Inflammatory macrophage treated with lipopolysaccharide for 4 hours (primary cell): ENCODE measurements at places on chromosomes 5 and 9.

GRCh38 chr9:11742471-11742870 is 950.7 kb upstream of the TYRP1 start:
- no peak for DNase-seq

- DNase-seq, result no peak
Observed at GRCh38 chr5:96869372-96869641, 7.0 kb upstream of the ERAP2 start.

- no peak for DNase-seq
Observed at GRCh38 chr5:6321078-6321477, 57.3 kb downstream of the MED10 start.

DNA sequence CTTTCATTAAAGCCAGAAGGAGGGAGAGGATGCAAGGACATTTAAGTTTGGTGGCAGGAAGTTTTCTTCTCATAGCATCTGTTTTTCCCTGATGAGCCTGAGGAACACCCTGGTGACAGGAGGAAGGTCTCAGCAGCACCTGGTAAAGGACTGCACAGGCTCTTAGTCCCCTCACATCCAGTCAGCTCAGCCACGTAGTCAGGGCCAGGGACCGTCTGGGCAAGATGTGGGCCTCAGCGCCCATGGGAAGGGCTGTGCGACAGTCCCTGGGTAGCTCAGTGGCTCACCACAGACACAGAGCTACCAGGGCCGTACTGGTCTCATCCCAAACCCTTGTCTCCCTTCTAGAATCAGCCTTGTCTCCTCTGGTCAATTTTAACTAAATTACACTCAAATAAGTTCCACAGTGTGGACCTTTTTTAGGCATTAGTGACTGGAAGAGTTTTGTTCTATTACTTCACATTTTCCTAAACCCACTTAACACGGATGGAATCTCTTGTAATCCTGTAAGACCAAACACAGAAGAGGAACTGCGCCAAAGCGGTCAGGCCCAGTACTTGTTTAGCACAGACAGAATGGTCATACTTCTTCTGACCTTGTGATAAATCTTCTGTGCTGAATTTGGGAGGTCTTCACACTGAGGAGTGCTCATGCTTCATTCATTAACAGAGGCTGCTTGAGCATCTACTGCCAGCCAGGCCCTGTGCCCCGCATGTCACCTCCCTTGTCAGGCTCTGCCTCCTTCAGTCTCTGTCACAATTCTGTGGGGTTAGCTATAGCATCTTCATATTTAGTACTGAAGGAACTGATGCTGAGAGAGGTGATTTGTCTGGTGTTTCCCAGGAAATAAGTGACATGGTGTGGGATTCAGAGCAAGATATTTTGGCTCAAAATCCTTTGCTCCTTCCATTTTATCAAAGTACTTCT is 91.4 kb downstream of the ANGPTL2 start:
- DNase-seq, result no peak

DNA sequence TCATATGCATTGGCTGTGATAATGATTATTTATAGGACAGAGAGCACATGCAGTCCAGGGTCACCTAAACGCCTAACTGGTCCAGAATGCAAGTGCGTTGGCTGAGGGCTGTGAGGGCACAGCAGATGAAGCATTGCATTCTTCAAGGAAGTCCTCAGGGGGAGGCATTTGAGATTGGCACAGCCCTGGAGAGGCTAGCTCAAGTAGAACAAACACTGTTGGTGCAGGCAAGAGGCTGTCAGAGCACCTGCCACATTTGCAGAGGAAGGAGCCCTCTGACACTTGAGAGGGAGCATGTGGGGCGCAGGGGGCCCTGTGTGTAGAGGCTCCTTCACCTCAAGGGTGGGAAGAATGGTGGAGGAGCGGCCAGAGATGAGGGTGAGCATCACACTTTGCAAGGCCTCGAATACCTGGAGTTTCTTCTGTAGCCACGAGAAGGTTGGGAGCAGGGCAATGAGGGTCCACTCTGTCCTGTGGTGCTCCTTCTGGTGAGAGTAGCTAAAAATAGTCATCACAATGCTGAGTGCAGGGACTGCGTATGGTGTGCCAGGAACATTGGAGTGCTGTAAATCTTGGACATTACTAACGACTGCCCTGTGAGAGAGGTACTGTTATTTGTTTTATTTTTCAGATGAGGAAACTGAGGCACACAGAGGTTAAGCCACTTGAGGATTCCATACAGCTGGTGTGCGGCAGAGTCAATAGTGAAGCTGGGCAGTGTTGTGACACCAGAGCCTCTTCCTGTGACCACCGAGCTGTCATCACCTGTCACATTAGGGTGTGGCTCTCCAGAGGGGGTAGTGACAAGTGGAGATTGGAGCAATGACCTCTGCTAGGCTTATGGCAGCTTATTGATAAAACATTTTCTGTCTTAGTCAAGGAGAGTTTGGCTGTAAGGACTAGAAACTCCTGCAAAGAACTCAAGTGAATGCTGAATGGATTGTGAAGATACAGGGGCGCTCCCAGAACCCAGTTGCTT is 100.2 kb downstream of the PIP5K1B start:
- DNase-seq, result no peak

GRCh38 chr5:112968411-112969106 is 8.0 kb upstream of the DCP2 start:
- DNase-seq, result no peak

DNA sequence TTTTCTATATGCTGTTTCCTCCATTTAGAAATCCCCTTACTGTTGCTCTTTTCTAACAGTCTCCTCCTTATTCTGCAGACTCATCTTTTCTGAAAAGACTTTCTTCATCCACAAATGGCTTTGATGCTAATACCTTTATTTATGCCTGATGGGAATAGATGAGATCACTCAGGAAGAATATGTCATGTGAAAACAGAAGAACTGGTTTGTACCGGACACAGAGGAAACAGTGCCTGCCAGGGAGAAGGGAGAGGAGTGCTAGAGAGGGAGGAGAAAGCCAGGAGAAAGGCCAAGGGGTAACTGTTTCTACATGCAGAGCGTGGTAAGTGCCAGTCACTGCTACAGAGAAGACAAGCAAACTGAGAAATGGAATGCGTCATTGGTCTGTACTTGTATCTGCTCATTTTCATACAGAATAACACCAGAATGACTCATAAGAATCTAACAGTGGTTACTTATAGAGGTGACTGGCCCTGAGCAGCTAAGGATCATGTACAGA is 45.9 kb upstream of the PJA2 start:
- no peak for DNase-seq

GRCh38 chr5:15601274-15601673 is 101.3 kb downstream of the FBXL7 start:
- no peak for DNase-seq

DNA sequence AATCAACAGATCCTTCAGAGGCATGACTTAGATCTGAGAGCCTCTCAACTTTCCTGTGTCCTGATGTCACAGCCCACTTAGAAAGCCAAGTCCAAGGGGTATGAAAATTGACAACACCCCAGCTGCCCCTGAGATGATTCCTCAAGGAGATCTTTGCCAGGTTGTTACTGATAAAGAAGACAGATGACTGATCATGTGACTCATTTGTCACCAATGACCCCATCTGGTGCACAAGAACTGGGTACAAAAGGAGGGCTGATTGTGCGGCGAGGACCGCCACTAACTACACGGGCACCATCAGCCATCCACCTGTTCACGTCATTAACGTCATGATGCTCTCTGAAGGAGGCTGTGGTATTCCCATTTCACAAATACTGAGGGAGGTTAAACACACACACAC is 583.2 kb upstream of the KLF4 start:
- DNase-seq, result no peak

- no peak for DNase-seq
Observed at GRCh38 chr9:33489066-33489465, 15.3 kb upstream of the NOL6 start.

DNA sequence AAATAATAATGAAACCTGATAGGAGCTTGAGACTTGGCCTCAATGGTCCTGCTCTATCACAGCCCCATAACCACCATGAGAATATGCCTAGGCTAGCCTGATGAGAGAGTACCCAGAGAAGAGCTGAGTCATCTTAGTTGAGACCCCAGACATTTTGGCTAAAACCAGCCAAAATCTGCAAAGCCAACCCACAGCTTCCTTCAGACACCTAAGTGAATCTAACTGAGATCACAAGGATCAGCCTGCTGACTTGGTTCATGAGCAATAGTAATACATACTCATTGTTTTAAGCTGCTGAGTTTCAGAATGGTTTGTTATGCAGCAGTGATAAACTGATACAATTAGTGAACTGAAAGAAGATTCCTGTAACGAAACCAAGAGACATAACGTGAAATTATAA is 473.7 kb upstream of the PTGER4 start:
- no peak for DNase-seq

DNA sequence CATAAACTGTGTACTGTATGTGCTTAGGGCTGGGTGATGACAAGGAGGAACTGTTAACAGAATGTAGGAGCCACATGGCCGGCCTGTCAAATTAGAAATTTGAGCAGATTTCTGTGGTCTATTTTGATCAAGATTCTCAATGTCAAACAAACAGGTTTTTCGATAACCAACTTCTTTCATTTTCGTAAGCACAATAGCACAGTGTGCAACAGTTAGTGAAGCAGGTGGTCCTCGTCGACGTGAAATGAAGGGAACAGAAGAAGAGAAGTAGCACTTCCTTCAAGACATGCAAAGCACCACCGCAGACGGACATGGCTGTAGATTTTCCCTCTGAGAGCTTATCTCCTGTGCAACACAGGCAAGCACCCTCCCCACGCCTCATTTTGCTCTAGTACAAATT is 252.1 kb downstream of the CRB2 start:
- no peak for DNase-seq

DNA sequence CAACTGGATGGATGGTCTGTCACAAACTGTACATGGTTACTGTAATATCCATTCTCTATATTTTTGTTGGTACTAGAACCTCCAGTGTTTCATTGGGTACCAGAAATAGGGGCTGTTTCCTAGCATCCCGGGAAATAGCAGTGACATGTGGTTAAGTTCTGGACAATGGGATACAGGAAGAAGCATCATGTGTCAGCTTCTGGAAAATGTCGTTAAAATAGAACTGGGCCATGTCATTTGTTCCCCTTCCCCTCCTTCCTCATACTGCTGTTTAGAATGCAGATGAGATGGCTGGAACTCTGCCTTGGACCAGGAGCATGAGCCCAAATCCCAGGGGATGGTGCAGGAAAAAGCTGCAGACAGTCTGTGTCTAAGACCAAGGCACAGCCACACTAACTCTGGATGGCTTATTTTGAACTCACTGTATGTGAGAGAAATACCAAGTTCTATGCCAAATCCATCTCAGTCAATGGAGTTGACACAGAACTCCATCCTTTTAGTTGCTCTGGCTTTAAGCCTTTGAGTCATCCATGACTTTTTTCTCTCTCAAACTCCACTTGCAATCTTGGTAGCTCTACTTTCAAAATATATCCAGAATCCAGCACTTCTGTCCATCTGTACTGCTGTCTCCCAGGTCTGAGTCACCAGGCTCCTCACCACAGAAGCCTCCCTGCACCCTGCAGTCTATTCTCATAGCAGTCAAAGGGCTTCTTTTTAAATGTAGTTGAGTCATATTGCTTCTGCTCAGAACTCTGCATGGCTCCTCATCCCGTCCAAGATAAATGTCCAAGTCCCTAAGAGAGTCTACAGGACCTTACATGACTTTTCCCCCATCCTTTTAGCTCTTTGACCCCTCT is 184.2 kb downstream of the NSG2 start:
- no peak for DNase-seq

- no peak for DNase-seq
Observed at GRCh38 chr5:149041242-149041641, 21.6 kb downstream of the SH3TC2 start.

- DNase-seq, result no peak
Observed at GRCh38 chr5:177972613-177973012, 23.4 kb downstream of the PROP1 start.

GRCh38 chr9:91221332-91221731 is 140.4 kb downstream of the AUH start:
- no peak for DNase-seq

- no peak for DNase-seq
Observed at GRCh38 chr9:128636556-128637530, 19.8 kb downstream of the DYNC2I2 start.

- no peak for DNase-seq
Observed at GRCh38 chr5:142206801-142207200, 98.2 kb downstream of the NDFIP1 start.

- no peak for DNase-seq
Observed at GRCh38 chr9:78278801-78279200, 18.1 kb upstream of the PSAT1 start.

DNA sequence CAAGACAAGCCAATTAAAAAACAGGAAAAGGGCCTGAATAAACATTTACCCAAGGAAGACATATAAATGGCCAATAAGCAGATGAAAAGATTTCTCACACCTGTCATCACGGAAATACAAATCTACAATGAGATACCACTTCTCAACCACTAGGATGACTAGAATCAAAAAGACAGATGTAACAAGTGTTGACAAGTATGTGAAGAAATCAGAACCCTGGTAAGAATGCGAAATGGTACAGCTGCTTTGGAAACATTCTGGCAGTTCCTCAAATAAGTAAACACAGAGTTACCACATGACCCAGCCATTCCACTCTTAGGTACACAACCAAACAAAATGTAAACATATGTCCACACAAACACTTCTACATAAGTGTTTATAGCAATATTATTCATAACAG is 32.5 kb downstream of the LEAP2 start:
- peak; percentile 63 for DNase-seq

DNA sequence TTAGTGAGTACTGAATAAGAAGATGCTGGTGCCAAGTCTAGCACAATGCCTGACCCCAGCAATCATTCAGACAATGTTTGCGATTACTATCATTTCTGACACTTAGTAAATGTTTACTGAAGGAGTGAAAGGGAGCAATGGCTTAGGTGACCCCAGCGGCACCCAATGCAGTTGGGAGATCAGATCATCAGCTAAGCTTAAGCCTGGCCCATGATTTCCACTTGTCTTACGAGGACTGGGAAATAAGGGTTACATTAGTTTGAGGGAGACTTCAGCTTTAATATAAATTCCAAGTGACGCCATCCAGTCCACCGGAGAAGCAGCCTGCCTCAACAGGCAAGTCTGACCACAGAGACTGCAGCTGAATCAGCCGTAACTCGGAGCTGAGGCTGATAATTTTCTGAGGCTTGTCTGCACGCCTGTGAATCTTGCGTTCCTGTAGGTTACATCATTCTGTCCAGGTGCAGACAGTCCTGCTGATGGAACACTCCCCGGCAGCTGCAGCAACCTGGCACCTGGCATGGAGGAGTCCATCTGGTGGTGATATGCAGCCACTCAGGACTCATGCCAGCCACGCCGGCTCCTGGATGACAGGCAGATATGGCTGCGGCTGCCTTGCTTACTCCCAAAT is 34.9 kb upstream of the FGF1 start:
- no peak for DNase-seq

DNA sequence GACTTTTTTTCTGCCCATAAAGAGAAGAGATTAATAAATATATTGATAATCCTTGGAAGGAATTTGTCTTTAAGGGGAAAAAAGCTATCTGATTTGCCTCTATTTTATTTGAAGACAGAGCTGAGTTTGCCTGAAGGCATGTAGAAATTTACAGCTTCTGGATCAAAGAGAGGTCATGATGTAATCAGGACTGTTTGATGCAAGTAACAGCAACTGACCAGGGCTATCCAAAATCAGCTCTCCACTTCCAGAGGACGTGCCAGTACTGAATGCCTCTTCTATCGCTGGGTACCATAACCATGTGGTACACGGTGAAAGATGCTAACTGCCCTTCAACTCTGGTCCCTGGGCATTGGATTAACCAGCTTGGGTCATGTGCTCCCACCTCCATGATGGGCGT is 90.6 kb downstream of the ZFAND5 start:
- DNase-seq, result no peak
